ENCODE measurements at places on chromosomes 4 and X.

DNA sequence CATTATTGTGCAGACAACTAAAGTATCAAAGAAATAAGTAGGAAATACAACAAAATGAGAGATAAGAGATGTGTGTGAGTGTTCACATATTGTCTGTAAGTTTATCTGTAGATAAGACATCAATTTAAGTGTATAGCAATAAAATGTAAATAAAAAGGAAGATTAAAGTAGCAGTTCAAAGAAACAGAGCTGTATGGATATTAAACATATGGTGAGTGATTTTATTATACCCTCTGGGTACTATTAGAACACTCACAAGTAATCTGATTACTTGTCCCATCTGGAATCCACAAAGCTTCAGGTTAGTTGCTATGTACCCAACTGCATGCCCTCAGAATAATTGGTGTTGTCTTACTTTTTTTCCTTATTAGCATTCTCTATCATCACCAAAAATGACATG, 747.9 kb upstream of the ADGRL3 start:
- DNase-seq = no peak

GRCh38 chrX:33607042-33607595, 395.8 kb upstream of the DMD start:
- no peak for DNase-seq

DNA sequence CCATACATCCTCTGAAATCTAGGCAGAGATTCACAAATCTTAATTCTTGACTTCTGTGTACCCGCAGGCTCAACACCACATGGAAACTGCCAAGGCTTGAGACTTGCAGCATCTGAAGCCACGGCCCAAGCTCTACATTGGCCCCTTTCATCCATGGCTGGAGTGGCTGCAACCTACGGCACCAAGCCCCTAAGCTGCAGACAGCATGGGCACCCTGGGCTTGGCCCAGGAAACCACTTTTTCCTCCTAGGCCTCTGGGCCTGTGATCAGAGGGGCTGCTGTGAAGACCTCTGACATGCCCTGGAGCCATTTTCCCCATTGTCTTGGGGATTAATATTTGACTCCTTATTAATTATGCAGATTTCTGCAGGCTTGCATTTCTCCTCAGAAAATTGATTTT, 457.9 kb downstream of the GRIA2 start:
- no peak for DNase-seq

DNA sequence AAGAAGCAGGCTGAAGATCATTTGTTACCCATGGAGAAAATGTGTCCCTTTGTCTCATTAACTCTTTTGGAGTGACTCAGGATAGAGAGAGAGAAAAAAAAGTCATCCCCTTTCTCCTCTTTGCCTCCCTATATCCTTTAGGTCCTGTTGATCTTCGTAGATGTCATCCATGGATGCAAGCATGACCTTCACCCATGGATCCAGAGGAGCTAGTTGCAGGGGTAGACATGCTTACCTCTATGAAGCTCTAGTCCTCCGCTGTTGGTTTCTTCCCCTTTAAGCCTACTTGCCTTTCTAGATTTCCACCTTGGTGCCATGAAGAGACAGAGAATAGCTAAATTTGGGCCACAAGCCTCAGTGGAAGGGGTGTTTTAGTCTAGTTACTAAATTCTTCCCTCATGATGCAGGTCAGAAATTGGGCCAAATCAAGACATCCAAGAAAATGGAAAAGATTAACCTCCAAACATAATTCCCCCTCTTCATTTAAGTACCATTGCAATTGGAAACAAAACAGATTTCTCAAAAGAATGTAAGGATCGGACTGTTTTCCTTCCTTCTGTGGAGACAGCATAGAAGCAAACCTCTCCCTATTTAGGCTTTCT, 178.4 kb downstream of the TECRL start:
- peak; percentile 14 for DNase-seq

- no peak for DNase-seq
These were observed 123.9 kb upstream of the CBR4 start for GRCh38 chr4:169133932-169134331.

GRCh38 chr4:22202246-22202974, 253.8 kb upstream of the KCNIP4 start:
- no peak for DNase-seq

DNA sequence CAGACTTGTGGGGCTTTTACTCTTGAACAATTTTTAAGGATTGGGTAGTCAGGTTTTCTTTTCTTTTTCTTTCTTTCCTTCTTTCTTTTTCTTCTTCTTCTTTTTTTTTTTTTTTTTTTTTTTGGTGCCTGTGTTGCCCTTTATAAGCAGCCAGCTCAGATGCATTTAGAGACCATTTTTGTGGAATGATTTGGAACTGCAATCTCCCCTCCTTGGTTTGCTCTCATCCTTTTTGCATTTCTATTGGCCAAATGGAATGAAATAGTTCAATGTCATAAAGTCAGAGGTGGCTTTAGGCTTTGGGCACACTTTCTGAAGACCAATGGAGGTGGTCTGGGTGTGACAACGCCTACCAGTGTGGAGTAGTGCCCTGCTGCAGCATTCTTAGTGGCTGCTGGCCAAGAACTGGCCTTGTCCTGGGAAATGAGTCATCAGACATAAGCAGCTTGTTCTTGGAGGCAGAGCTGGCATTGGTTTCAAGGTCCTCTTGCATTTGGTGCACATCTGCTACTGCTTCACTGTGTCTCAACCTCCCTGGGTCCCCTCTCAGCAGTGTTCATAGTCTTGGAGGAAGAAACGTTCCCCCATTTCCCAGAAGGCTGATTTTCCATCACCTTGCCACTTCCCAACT, 84.5 kb downstream of the CT47B1 start:
- DNase-seq = peak; percentile 56

DNA sequence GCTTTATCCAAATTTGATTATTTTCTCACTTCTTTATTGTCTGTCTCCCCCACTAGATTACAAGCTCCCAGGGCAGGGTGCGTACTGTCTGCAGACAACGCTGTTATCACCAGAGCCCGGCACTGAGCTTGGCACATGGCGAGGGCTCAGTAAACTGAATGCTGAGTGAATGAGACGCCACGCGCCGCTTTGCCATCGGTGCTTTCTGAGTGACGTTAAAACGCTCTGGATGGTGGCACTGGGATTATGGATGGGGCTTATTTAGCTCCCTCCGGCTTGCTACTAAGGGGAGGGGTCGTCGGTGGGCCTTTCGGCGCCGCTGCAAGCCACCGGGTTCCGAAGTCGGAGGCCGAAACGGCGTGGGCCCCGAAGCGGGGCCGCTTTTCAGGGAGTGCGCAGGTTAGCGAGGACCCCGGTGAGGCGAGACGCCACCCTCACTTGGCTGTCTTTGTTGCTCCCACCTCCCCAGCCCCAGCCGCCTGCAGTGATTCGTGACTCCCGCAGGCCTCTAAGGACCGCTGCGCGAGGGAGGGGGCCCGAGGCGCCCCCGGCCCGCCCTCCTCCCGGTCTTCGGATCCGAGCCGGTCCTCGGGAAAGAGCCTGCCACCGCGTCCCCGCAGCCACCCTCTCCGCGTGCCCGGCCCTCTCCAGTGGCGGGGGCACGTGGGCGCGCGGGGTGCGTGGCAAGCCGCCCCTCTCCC, 569 bp upstream of the FHL1 start:
- DNase-seq = no peak

- DNase-seq = peak; percentile 46
These were observed 108.8 kb upstream of the MYOZ2 start for GRCh38 chr4:119026662-119027444.

GRCh38 chr4:122537388-122538135, 81.0 kb upstream of the IL2 start:
- no peak for DNase-seq

GRCh38 chr4:90943311-90943710, 816.1 kb downstream of the CCSER1 start:
- no peak for DNase-seq

DNA sequence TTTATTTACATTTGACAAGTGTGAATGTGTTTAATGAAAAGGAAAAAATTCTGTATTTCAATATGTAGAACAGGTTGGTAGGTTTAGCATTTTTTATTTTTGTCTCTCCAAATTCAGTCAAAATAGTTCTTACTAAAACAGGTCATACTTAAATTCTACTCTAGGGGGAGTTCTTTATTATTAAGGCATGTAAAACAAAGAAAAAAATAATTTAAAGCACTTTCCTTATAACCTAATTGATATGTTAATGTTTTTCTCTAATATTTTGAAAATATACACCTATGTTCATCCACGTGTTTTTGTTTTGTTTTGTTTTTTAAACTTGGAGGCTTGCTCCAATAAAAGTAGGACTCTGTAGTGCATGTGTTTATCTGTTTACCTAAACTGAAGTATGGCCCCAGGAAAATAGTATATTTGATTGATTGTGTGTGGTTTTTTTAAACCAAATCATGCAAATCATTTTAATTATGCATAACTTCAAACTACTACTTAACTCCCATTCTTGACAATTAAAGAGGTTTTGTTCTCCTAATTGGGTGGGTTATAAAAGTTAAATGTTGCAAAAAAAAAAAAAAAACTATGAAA, 562.7 kb downstream of the RPA4 start:
- peak; percentile 3 for DNase-seq

GRCh38 chr4:174828845-174829701, at the start of gene GLRA3:
Gene GLRA3, minus strand, starts transcription at chr4:174829247. Its CDS starts 436 bp downstream, at chr4:174828811.
- DNase-seq = peak; percentile 37

DNA sequence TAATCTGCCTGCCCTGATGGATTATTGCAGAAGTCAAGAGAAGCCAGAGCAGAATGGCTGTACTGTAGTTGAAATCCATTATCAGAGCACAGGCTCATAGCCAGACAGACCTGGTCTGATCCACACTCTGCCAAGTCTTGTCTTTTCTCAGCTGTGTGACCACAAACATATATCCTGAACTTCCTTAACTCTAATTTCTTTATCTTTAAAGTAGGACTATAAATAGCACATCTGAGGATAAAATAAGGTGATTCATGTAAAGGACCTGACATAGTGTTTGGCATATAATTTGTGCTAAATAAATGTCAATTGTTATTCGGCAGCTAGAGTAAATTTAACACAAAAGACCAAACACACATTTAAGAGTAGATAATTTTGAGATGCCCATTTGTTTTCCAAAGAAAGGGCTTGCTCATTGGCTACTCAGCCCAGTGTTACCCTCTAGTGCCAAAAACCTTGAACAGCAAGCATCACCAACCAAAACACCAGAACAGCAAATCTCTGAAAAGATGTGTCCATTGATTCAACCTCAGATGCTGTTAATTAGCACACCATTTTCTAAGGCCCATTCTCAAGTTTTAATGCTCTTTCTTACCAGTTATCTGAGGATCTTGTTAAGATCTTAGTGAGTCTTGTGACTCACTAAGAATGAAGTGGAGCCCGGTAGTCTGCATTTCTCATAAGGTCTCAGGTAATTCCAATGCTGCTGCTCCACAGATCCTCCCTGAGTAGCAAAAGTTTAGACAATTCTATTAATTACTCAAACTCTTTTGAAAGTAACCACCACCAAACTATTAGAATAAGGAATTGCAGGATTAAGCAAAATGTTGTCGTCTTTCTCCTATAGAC, 108.8 kb downstream of the HHIP start:
- peak; percentile 35 for DNase-seq

DNA sequence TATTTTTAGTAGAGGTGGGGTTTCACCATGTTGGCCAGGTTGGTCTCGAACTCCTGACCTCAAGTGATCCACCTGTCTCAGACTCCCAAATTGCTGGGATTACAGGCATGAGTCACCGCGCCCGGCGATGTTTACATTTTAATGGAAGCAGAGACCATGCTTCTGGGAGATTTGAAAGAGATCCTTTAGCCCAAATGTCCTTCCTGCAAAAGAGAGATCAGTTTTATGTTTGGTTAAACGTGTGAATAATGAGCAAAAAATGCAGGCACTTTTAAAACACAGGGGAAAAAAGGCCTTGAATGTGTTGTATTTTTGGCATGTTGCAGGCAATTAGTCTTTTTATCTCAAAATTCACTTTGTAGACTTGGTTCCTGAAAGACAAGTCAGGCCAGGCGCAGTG, 95.8 kb upstream of the ELOVL6 start:
- DNase-seq = peak; percentile 38
